ENCODE measurements at places on chromosomes 2 and 18.

DNA sequence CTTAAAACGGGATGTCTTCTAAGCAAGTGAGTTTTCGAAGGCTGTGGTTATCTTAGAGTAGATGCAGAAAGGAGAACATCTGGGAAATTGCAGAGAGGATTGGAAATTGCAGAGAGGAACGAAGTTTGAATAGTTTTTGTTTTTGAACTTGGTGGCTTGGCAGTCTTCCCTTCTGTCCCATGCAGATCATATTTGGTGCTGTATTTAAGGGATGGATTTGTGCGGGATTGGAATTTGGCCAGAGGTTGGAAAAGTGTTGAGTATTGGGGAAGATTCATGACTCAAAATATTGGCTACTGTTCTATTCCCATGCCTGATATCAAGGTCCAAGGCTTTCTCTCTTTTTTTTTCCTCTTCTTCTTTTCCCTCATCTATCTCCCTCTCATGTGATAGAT is 18.2 kb downstream of the PTPRM start:
- DNase-seq, result no peak

- DNase-seq, result no peak
These were observed 79.7 kb upstream of the TRIB2 start for GRCh38 chr2:12636837-12637581.

- DNase-seq, result no peak
These were observed 823.4 kb downstream of the SLC4A3 start for GRCh38 chr2:220450846-220451245.

- DNase-seq, result no peak
These were observed 217.9 kb upstream of the RND3 start for GRCh38 chr2:150705357-150705756.

DNA sequence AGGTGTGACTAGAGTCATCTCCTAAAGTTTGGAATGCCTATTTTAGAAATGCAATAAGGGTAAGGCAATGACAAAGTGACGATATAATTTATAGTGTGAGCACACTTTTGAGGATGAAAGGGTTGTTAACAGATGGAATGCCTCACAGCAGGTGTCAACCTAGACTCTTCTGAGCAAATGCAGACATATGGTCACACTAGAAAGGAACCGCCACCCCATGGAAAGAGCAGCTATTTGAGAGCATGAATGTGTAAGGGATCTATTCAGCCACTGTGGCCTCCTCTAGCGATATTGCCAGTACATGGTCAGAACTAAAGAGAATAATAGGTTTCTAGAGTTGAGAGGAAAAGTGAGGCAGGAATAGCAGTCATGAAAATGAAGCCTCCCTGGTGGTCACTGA is 18.5 kb downstream of the DSG2 start:
- DNase-seq, result no peak

DNA sequence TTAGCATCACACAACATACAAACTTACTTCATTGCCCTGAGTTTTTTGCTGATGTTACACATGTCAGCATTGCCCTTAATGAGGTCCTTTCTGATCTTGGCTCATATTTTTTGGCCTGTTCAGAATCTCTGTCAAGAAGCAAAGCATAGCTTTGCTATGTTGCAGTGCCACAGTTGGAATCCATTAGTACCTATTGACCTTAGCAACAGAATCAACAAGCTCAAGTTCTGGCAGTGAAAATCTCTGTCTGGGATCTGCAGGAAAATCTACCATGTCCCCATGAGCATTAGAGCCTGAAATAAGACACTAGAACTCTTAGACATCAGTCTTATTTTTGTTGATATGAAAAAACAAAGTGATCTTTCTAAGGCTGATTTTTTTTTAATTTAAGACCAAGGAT is 105.6 kb upstream of the FHL2 start:
- no peak for DNase-seq

GRCh38 chr2:15337996-15338666 is 223.0 kb downstream of the NBAS start:
- no peak for DNase-seq

- no peak for DNase-seq
These were observed 387.9 kb upstream of the POU3F3 start for GRCh38 chr2:104465981-104466380.

DNA sequence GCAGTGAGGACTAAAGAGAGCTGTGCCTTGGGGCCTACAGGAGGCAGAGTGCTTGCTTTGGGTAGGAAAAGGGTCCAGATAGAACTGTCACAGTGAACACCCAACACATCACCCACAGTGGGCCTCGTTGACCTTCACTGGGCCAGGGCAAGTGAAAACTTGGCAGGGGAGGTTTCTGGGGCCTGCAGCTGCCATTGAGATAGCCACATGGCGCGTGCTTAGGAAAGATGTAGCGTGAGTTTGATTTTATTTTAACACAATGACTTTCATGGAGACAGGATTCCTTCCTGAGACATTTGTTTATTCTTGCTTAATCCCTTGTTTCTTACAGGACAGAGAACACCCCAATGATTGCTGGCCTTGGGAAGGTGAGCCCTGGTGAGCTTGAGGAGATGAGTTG is 9.3 kb upstream of the ESPNL start:
- DNase-seq, result no peak

GRCh38 chr2:72993147-72993932 is 76.0 kb downstream of the EMX1 start:
- peak; percentile 57 for DNase-seq

DNA sequence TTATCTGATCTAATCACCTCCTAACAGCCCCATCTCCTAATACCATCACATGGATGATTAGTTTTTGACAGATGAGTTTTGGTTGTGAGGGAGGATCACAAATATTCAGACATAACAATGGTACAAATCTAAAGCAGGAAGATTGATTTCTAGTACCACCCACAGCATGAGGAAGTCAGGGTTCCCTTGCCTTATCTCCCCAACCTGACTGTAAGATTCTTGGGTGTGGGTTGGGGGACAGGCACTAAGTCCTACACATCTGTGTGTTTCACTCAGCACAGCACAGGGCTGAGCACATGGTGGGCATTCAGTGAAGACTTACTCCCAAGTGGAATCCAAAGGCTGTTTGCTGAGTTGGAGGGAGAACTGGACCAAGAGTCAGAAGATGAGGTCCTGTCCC is 93.8 kb upstream of the CXCR4 start:
- DNase-seq, result no peak

DNA sequence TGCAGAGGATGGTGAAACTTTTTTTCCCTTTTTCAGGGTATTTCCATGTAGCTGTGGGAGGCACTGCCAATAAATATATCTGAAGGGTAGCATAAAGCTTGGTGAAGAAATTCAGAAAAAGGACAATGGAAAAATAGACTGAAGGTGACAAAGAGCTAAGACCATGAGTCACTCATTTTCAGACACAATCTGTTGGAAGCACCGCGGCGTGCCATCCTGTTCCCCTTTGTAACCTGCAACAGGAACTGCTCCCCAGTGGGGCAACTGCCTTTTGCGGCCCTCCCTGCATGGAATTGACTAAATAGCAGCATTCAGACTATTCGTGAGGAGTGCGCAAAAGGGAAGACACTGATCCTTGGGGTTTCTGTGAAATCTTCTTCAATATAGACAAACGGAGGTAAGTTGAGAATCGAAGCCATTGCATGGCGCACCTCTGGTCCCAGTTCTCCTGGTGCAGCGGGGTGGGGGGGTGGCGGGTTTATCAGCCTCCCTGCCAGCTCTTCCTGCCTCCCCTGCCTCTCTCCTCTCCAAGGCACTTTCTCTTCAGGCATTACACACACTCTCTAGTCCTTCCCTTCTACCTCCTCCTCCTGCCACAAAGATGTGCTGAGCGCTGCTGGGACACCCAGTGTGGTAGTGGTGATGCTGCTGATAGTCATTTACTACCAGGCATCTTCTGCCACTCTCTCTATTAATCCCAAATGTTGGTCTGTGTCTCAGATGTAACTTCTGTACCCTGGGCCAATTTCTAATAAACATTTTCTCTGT is 126.2 kb upstream of the TMEM200C start:
- no peak for DNase-seq

- DNase-seq, result no peak
These were observed 45.2 kb upstream of the RAB6C start for GRCh38 chr2:129934044-129934822.

GRCh38 chr2:231862071-231862470 is 64.1 kb downstream of the NPPC start:
- DNase-seq, result no peak

DNA sequence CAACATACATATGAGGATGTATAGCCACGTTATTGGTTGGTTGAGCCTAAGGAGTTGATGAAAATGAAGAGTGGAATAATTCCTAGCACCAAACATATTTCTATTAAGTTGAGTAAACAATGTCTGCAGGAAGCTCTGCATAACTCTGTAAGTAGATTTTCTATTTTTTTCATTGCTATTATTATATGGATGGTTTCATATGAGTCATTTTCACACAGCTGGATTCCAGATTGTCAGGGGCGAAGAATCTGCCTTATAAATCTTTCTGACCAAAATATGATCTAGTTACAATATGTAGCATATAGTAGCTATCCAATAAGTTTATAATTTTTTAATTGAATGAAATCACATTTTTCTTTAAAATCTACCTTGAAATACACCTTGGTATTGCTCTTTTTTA is 468.0 kb upstream of the PKDCC start:
- DNase-seq, result no peak

- no peak for DNase-seq
These were observed 100.3 kb upstream of the TFPI start for GRCh38 chr2:187654535-187654934.

DNA sequence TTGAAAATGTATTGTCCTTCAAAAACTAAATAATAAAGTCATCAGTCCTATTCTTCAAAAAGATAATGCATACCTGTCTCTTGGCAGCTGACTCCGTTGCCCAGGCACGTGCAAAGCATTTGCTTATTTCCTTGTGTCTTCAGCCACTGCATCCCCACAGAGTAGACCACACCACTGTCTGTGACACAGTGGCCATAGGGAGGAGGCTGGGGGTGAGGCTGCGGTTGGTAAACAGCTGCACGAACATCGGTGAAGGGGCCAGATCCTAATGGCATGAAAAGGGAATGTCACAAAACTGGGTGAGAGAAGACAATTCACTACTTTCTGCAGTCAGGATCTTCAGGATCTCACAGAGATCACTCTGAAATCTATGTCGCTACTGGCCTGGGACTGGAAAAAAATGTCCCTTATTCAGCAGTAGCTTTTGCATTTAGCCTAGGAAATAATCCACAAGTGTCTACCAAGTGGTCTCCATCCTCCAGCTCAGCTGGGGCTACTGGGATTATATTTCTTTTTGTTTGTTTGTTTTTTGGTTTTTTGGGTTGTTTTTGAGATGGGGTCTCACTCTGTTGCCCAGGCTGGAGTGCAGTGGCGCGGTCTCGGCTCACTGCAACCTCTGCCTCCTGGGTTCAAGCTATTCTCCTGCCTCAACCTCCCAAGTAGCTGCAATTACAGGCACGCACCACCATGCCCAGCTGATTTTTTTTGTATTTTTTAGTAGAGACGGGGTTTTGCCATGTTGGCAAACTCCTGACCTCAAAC is 10.7 kb downstream of the FN1 start:
- no peak for DNase-seq

GRCh38 chr2:240351088-240351741 is 84.2 kb upstream of the GPC1 start:
- no peak for DNase-seq

GRCh38 chr2:62201307-62201706 is 5.4 kb downstream of the B3GNT2 start:
- no peak for DNase-seq

DNA sequence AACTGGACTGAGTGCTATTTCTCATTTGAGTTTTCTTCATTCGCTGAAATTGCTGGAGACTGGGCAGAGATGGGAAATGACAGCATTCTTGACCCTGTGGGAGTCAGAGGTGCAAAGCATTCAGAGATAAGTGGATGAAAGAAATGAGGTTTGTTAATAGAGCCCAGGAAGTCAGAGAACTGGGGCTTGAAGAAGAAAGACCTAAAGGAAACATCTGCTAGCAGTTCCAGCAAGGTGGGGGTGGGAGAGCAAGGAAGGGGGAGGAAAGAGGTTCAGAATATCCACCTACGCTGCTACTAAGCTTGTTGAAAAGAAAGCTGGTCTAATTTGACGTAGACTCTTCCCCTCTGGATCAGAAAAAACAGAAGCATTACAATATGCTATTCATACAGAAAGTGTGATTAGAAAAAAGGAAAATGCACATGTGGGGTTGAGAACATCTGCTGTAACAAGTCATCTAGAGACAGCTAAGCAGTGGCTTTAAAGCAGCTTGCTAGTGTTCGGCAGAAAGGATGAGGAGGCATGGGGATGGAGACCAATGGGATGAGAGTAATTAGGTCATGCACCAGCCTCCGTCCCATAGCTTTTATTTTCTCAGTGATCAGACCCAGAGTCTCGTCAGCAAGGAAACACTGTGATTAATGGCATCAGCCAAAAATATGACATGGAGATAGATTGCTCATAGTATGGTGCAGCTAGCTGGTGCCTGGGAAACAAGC is 29.7 kb downstream of the NAB1 start:
- no peak for DNase-seq

DNA sequence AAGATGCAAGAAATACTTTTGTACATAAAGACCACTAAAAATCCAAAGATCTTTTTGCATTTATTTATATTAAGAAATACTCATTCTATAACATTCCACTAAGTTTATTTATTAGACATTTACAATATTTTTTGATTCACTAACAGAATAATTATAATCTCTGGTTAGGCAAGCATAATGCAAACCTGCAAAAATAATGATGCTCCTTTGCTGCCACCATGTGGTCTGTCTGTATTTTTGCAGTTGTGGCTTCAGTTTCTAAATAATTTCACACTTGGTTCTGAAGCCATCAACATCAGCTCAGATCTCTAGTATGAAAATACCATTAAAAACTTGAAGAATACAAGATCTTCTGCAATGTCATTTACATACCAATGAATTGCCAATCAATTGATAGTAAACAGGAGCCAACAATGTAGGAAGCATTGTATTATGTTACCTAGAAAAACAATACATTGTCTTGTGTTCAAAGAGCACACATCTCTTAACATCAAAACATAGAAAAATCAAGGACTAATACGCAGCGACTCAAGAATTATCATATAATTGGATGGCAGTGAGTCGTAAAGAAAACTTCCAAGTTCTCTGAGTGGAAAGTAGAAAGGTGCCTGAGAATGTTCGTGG is 28.8 kb upstream of the WDR75 start:
- peak; percentile 16 for DNase-seq

- no peak for DNase-seq
These were observed 306.5 kb upstream of the ZNF521 start for GRCh38 chr18:25658476-25658875.

DNA sequence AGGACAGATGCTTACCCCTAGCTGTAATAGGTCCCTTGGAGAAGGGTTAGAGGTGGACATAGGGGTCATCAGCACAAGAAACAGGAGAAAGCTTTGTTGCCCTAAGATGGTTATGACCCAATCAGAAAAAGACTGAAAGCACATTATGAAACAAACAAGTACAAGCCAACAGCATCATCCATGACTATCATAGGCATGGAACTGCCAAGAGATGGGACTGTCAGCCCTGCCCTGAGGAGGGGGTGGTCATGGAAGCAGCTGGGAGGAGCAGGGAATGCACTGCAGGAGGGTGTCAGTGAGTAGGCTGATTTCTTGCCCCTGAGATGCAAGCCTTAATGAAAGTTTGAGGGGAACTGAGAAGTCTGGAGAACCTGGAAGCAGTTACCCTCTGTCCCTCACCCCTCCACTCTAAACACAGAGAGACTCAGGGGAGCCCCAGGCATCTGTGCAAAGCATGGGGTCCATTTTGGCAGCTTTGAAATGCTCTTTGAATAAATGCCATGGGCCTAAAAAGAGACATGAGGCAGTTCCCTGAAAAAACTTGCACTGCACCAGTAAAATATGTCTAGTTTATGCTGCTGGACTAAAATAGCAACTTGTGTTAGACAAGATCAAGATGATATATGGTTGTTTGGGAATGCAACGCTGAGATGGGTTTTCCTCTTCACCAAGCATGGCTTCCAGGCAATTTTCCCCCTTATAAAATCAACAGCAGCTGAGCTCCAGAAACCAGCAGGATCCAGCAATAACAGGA is 122.7 kb upstream of the ZFP36L2 start:
- no peak for DNase-seq

Measured in effector memory CD8-positive, alpha-beta T cell (primary cell).